ENCODE measurements at places on chromosomes 3 and 15. TPM values are rescaled to one million over a fixed set of nuclear protein-coding genes. Genes with fewer than 3 reads are reported as not detected.

DNA sequence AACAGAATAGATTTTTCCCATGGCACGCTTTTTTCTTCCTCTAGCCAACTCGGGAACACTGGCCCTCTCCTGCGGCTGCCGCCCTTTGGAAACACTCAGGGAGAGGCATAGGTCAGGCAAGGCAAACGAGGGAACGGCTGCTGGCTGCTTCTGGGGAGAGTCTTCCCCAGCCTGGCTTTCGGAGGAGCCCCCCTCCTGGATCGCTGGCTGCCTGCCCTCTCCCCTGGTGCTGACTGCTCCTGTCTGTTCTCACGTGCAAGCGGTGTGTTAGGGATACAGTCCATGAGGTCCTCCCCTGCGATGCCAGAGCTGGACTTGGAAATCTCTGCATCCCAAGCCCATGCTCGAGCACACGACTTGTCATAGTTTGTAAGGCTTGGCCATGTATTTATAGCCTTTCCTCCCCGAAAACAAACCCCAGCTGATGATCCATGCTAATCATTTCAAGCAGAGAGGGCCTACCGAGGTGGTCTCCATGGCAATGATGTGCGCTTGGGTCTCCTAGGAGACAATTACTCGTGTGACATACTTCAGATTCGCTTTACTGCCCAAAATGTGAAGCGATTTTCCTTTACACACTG is 315.6 kb upstream of the ATP10A start:
- no peaks in the 10 kb centered on the region for H3K36me3 ChIP-seq
- no peaks in the 10 kb centered on the region for H3K4me1 ChIP-seq
- H3K27ac ChIP-seq: peak overlapping the region; percentile 8
- DNase-seq: no peak
- H3K4me3 ChIP-seq: no peak overlapping the region

DNA sequence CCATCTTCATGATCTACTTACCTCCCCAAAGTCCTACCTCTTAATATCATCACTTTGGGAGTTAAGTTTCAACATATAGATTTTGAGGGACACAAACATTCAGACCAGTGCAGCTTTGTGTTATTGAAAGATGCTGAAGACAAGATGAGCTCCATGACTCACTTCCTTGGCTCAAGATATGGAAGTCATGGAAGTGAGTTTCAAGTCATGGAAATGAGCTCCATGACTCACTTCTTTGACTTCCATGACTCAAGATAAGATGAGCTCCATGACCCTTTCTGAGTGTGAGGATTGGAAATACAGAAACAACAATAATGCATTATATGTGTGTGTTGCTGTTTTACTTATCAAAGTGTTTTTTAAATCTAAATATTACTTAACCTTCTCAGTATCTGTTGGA is 170.2 kb upstream of the TPRG1 start:
- no peak for DNase-seq
- H3K36me3 ChIP-seq: no peaks in the 10 kb centered on the region
- H3K27ac ChIP-seq: no peak overlapping the region

The EFCC1 gene
- total RNA-seq: 0.31 TPM

The TNIK gene
- 22.0 TPM for total RNA-seq

The TMEM207 gene
- not detected for total RNA-seq

The RPL35A gene
- total RNA-seq: 1,195 TPM

GRCh38 chr3:128075522-128076482 is 23.6 kb downstream of the SEC61A1 start:
- H3K27ac ChIP-seq: no peak overlapping the region
- peak overlapping the region; percentile 79 for H3K4me3 ChIP-seq
- H3K36me3 ChIP-seq: peaks cover 31% of the 10 kb centered on the region
- DNase-seq: peak; percentile 98
- peaks cover 3% of the 10 kb centered on the region for H3K4me1 ChIP-seq

DNA sequence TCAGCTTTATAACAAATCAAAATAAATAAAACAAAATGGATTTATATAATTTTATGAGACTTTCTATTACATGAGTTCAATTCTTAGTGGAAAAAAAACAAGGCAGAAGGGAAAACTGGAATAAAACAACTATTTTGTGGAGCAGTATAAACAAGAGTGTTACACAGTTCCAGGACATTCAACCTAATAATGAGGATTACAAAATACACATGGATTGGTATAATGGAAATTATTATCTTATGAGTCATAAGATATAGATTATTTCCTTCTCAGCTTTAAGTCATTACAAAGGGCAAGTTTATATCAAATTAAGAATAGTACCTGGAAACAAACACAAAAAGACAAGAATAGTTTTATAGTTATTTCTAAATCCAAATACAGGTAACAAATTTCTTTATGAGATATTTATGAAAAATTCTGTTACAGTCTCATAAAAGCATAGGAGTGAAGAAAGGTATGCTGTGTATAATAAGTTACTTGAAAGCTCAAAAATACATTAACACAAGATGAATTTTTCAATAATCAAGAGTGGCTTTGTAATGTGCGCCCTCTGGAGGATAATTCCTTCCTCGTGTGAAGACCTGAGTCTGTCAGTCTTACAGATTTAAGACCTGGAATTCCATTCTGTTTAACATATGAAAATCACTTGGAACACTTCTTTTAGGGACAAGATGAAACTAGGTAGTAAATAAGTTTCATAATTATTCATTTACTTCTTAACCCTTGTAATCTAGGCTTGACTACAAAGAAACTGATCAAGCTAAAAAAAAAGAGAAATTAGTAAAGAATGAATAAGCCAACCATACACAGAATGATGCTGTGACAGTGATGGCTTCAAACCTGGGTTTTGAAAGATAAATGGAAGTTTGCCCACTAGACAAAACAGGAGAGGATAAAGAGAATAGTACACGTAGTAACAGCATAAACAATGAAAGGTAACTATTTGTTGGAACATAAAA is 9.5 kb downstream of the COPS2 start:
- H3K4me1 ChIP-seq: no peaks in the 10 kb centered on the region
- peaks cover 38% of the 10 kb centered on the region for H3K36me3 ChIP-seq
- H3K4me3 ChIP-seq: no peak overlapping the region
- no peak overlapping the region for H3K27ac ChIP-seq
- peak; percentile 63 for DNase-seq

GRCh38 chr3:195582947-195583346 is 793 bp downstream of the APOD start:
- DNase-seq: peak; percentile 77
- H3K27me3 ChIP-seq: no peaks in the 10 kb centered on the region
- no peak overlapping the region for H3K27ac ChIP-seq
- no peak overlapping the region for H3K4me3 ChIP-seq

The SOX14 gene
- total RNA-seq: not detected

The SH2D7 gene
- not detected for total RNA-seq

DNA sequence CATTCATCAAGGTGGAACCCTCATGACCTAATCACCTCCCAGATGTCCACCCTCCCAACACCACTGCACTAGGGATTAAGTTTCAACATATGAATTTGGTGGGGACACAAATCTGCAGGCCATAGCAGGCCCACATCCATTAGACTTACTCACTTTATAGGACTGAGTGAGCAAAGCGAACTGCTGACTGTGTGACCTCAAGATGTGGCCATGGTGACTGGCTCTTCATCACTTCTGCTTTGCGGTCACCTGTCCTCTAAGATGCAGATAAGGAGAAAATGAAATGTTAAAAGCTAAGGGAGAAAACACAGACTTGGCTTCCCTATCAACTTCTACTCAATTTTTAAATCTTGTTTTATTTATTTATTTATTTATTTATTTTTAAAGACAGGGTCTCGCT is 14.5 kb upstream of the DCP1A start:
- no peak for DNase-seq
- no peak overlapping the region for H3K27ac ChIP-seq
- no peaks in the 10 kb centered on the region for H3K36me3 ChIP-seq
- no peak overlapping the region for H3K4me3 ChIP-seq
- no peaks in the 10 kb centered on the region for H3K27me3 ChIP-seq

DNA sequence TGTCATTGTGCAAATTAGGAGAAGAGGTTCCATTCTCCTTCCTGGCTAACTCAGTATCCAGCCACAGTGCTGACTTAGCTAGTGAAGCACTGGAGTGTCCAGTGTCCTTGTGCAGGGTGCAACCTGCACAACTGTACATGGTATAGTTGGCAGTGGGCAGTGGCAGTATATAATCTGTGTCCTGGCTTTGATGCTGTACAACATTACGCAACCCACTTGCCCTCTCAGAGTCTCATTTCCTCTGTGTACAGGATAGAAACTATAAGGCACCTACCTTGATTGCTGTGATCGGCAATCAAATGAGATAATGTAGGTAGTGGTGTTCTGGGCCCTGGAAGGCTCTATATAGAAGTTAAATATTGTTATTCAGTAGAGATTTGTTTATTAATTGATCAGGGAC is 333.6 kb downstream of the CLSTN2 start:
- H3K36me3 ChIP-seq: no peaks in the 10 kb centered on the region
- DNase-seq: no peak
- H3K27me3 ChIP-seq: no peaks in the 10 kb centered on the region
- H3K4me3 ChIP-seq: no peak overlapping the region
- peaks cover 11% of the 10 kb centered on the region for H3K4me1 ChIP-seq

GRCh38 chr15:101439920-101440319 is 49.6 kb downstream of the PCSK6 start:
- H3K4me1 ChIP-seq: peaks cover 4% of the 10 kb centered on the region
- no peaks in the 10 kb centered on the region for H3K36me3 ChIP-seq
- no peak overlapping the region for H3K4me3 ChIP-seq
- no peak overlapping the region for H3K27ac ChIP-seq

- H3K36me3 ChIP-seq: no peaks in the 10 kb centered on the region
- no peaks in the 10 kb centered on the region for H3K4me1 ChIP-seq
- H3K27ac ChIP-seq: no peak overlapping the region
- DNase-seq: no peak
These were observed 1.6 kb downstream of the C2CD4B start for GRCh38 chr15:62163397-62164013.

The HTR3E gene
- total RNA-seq: not detected

- no peak for DNase-seq
- peak overlapping the region; percentile 13 for H3K27ac ChIP-seq
- H3K27me3 ChIP-seq: no peaks in the 10 kb centered on the region
These were observed 177.5 kb downstream of the FNDC3B start for GRCh38 chr3:172216911-172217310.

GRCh38 chr3:45817831-45818522 is 21.6 kb upstream of the SLC6A20 start:
- H3K4me1 ChIP-seq: no peaks in the 10 kb centered on the region

- H3K4me3 ChIP-seq: no peak overlapping the region
- H3K27me3 ChIP-seq: no peaks in the 10 kb centered on the region
- DNase-seq: no peak
- H3K4me1 ChIP-seq: no peaks in the 10 kb centered on the region
These were observed 244.0 kb downstream of the GABRG3 start for GRCh38 chr15:27214961-27215360.

GRCh38 chr3:195160908-195161434 is 110.0 kb downstream of the XXYLT1 start:
- no peaks in the 10 kb centered on the region for H3K4me1 ChIP-seq
- H3K4me3 ChIP-seq: no peak overlapping the region
- no peaks in the 10 kb centered on the region for H3K36me3 ChIP-seq
- DNase-seq: no peak

- H3K36me3 ChIP-seq: peaks cover 4% of the 10 kb centered on the region
- H3K4me1 ChIP-seq: no peaks in the 10 kb centered on the region
- DNase-seq: no peak
- no peaks in the 10 kb centered on the region for H3K27me3 ChIP-seq
These were observed 122.3 kb downstream of the ATP1B3 start for GRCh38 chr3:141998669-141999290.

DNA sequence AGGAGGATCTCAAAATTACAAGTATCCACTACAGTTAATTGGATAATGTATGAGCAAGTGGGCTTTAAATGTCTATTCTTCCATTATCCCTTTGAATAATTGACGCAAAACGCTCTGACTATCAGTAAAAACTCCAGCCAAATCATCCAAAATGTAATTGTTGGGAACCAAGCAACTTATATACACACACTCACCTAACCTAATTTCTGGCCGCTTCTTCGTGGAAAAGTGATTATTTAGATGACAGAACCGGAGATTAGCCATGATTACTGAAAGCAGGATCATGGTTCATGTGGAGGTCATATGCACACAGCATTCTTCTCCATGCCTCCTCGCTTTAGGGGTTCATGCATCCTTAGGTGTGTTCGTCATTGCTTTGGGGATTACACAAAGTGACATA is 992.4 kb downstream of the NAALADL2 start:
- DNase-seq: no peak
- no peaks in the 10 kb centered on the region for H3K4me1 ChIP-seq
- H3K27me3 ChIP-seq: no peaks in the 10 kb centered on the region
- H3K27ac ChIP-seq: no peak overlapping the region

DNA sequence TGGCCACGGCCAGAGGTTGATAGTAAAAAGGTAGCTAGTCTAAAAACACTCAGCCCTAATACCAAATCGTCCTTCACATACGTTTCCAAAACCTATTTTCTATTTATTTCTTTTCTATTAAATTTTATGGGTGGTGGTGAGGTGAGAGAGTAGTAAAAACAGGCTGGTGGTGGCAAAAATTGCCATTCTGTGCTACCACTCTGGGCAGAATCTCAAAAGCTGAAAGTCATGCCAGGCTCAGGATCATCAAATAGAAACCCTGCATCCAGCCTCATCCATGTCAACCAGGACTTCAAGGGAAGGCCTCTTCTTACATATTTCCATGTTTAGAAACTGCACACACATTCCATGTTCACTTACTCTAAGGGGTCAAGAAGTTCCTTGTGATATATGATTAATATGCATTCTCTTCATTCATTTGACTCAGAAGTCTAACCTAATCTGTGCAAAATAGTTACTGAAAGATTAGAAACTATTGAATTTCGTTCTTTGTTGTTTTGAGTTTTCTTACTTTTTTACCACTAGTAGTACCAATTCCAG is 153.1 kb downstream of the TNIK start:
- H3K4me3 ChIP-seq: no peak overlapping the region
- no peaks in the 10 kb centered on the region for H3K36me3 ChIP-seq

GRCh38 chr3:148698190-148698810 is 597 bp downstream of the AGTR1 start:
- peak overlapping the region; percentile 80 for H3K4me3 ChIP-seq
- no peaks in the 10 kb centered on the region for H3K4me1 ChIP-seq
- DNase-seq: no peak

DNA sequence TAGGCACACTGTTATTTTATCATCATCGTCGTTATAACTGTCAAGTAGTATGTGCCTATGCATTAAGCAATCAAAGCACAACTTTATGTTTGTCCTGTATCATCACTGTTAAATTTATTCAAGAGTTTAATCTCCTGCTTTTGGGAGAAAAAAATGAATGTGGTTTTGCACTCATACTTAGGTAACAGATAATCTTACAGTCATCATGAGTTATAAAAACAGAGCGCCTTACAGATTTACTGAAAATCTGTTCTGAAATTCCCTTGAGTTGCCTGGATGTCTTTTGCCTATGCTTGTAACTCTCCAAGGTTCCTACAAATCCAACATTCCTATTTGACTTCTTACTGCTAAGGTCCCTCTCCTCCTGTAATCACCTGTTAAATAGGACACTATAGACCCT is 307.3 kb downstream of the ZIC4 start:
- DNase-seq: no peak
- no peaks in the 10 kb centered on the region for H3K36me3 ChIP-seq
- H3K4me3 ChIP-seq: no peak overlapping the region

The ARPIN gene
- total RNA-seq: 8.2 TPM

All from endodermal cell (in vitro differentiated cells).